ENCODE measurements at places on chromosomes 16 and 17.

DNA sequence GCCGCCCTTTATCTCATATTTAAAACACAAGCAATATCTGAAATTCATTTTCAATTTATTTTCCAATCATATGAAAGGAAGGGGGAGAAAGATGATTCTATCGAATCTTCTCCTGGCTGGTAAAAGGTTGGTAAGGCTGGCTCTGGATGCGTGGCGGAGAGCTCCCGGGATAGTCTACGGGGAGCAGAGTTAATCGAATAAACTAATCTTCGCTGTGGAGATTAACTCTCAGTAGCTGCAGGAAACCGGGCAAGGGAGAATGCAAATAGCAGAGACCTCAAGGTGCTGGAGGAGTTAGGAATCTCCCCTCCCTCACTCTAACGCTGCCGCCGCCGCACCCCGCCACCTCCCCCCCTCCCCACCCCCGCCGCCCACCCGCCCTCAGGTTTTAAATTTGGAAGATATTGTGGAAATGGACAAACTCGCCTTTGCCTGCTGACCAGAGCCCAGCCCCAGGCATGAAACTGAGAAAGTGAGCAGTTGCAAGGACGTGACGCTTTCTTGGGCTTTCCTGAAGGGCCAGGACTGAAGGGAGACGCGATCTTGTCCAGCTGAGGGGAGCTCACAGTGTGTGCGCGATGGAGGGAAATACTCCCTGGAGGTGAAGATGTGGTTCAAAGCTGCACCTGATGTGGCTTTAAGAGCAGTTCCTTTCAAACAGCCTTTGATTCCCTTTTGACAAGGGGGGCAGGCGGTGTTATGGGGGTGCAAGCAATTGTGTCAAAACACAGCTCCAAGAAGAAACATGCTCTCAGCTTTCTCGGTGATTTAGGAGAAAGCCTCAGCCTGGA lies 308.2 kb upstream of the IRX3 start:
- DNase-seq, result no peak

DNA sequence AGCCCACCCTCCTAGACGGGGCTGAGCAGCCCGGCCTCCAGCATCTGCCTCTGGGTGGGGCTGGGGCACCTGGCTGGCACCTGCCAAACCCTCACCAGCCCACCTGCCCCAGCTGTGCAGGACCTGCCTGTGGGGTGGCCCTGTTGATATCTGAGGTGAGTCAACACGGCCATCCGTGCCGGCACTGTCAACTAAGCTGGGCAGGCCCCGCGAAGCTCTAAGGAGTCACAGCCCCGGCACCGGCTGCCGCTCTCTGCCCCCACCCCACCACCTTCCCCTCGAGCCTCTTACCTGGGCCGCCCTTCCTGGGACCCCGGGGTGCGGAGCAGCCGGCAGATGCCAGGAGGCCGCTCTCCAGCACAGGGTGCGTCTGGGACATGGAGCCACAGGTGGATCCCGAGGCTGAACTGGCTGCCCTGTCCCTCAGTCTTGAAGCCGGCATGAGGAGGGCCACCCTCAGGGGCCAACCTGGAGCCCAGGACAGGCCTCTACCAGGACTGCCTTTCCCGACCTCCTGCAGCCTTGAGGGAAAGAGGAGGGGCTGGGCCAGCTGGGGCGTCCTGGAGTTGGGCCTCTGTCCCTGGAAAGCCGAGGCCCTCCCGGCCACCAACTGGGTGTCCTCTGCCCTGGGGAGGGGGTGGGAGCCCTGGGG lies 515 bp downstream of the CBFA2T3 start:
- no peak for DNase-seq

DNA sequence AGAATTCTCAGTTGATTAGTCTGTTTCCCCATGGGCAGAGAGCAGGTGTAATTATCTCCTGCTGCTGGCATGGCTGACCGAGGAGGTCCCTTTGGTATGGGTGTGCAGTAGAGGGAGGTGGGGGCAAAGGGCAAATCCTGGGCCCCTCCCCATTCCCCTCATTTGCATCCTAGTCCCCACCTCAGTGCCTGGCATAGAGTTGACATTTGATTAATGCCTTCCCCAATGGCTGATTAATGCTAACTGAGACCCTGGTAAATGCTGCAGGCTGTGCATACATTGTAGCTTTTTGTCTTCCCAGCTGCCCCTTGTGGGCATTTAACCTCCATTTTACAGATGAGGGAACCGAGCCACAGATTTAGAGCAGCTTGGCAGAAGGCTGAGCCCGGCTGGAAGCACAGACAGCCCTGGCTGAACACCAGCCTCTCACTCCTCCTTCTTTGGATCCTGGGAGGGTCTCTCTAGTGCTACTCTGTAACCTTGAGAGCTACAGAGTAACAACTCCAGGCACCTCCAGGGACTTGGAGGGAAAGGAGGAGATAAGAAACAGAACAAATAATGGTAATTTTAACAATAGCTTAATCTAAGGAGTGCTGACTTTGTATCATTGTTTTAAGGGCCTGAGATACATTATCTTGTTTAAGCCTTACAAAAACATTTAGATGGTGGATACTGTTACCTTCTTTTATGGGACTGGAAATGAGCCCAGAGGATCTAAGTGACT lies 5.1 kb downstream of the PLCG2 start:
- no peak for DNase-seq

GRCh38 chr17:28390141-28390540 lies 15.9 kb downstream of the SLC46A1 start:
- DNase-seq, result no peak

DNA sequence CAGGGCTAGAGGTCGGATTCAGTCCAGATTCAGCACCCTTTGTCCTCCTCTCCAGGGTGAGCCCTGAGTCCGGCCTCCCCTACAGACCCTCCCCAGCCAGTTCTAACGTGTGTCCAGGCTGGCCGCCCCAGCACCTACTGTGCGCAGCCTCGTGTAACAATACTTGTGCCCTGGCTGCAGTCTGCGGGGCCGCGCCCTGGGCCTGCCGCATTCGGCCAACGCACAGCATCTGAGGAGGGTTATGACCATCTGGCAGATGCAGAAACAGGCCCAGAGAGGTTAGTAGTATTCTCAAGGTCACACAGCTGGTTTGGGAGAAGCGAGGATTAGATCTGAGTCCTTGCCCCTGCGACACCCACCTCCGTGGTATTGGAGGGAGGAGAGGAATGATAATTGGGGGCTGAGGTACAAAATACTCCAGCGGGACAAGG lies 968 bp downstream of the RIPOR1 start:
- DNase-seq, result no peak

DNA sequence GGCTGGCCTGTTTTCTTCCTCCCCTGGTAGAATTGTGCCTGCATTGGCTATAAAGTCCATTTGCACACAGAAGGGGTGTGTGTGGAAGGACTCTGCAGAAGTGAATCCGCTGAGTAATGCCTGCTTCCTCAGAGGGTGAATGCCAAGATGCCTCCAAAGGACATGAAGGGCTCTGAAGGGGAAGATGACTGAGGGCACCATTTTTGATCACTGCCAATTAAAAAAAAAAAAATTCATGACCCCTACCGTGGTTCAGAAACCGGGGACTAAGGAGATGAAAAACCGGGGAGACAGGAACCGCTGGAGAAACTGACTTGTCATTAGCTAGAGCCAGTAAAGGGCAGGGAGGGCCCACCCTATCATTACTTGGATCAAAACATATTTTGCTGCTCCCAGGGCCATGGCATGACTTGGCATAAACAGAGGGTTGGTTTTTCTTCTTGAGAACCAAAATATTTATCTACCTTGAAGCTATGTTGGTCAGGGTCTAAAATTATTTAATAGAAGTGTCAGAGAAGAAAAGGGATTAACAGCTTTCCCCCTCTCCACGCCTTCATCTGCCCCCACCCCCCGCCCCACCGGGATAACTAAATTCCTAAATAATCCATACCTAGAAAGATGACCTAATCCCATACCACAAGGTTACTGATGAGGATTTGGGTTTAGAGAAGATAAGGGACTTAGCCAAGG lies 3.6 kb upstream of the USP7 start:
- no peak for DNase-seq

GRCh38 chr17:82772026-82772425 lies 20.2 kb downstream of the TBCD start:
- no peak for DNase-seq

GRCh38 chr16:66001432-66001831 lies 365.1 kb upstream of the CDH5 start:
- DNase-seq, result no peak

GRCh38 chr16:11411059-11411550 lies 65.8 kb downstream of the RMI2 start:
- DNase-seq, result peak; percentile 57

DNA sequence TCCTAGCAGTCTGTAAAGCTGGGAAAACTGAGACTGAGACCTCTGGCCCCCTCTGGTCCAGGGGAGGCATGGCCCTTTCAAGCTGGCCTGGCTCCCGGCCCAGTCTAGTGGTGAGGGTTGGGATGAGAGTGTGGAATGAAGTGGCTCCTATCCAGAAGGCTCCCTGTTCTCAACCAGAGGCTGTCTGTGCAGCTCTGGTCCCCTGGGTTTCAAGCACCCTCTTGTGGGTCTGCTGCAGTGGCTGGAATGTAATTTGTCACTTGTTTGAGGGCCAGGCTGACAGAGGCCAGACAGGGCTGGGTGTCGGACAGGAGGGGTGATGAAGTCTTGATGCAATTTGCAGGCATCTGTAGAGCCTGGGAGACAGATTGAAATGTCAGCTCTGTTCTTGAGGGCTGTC lies 22.1 kb upstream of the PHF12 start:
- peak; percentile 93 for DNase-seq

DNA sequence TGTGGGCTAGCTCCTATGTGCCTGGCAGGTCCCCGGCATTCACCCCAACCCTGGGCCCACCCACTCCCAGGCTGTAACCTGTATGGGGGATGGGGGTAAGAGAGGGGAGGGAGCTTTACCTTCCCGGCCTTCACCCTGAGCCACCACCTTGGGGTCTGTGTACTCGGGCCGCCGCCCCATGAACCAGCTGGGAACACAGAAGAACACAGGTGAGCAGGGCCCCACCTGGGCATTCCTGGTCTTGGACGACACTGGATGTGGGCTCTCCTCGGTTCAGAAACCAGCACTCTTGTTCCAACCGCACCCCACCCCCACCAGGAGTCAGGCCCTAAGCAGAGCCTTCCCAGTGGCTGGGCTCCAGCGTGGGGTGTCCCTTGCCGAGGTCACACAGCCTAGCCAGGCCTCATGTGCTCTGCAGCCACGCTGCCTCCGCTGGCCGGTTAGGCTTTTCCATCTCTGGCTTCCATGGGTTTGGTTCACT lies 18.8 kb downstream of the B9D1 start:
- DNase-seq, result no peak

DNA sequence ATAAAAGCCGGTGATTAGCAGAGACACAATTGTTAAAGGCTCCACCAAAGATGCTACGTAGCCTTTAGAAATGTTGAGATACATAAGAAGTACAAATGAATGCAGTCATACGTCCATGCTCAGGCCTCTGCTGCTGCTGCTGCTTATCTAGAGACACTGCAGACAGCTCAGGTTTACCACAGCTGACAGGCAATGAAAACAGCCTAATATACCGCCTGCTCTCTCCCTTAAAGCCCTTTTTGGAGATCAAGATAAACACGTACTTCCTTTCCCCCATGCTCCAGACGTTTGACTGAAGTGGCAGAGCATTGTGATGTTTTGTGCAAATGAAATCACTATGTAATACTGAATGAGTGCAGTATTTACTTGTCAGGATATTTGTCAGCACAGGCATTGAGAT lies 185.3 kb downstream of the AATF start:
- no peak for DNase-seq

DNA sequence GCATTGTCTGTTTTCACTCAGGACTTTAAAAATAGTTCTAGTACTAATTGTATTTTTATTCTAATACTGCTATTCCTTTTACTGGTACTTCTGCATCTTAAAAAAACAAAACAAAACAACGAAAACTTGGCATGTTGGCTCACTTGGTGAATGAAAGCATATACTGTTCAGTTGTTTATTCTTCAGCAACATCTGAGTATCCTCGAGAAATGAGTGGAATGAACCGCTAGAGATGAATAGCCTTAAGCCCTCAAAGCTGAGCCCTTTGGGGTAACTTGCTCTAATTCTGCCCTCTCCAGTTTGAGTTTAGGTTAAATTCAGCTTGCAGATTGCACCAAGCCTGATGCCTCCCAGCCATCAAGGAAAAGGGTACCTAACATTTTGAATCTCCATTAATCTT lies 126.5 kb downstream of the WWOX start:
- no peak for DNase-seq

Data from NCI-H524 (cell line).